ENCODE measurements at places on chromosomes 3 and 15.

- DNase-seq, result no peak
These were observed 6.2 kb downstream of the H1-8 start for GRCh38 chr3:129549006-129549800.

GRCh38 chr15:52256930-52257733 is 38.5 kb downstream of the MYO5C start:
- DNase-seq, result no peak

DNA sequence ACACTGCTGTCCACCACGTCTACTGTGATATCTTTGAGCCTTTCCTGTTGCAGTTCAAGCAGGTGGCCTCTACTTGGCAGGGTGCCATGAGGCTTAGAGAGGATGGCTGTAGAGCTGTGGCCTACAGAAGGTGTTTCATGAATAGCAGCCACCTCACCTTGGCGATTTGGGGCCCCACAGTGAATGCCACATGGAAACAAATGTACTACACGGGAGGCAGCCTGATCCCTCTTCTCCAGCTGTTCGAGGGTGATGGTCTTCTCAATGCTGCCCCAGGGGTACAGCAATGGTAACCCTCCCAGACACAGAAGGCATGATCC is 70.7 kb downstream of the FAM43A start:
- DNase-seq, result peak; percentile 11

- DNase-seq, result no peak
These were observed 4.3 kb upstream of the FNDC3B start for GRCh38 chr3:172034786-172035685.

DNA sequence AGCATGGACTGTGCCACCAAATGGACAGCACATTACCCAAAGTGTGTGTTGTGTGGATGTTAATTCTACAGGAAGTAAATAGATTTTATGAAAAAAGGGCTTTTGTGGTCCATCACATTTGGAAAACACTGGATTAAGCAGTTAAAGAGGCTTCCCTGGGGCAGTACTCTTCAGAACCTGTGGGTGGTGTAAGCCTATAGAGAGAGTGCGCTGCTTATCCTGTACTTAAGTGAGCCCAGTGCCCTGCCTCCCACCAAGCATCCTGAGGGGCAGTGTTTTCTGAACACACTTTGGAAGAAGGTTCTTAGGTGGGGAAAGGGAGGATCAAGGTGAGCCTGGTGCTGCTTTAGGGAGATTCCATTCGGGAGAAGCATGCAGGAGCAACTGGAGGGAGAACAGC is 10.9 kb downstream of the TTLL3 start:
- no peak for DNase-seq

GRCh38 chr15:54815556-54815955 is 381.2 kb downstream of the RSL24D1 start:
- no peak for DNase-seq

DNA sequence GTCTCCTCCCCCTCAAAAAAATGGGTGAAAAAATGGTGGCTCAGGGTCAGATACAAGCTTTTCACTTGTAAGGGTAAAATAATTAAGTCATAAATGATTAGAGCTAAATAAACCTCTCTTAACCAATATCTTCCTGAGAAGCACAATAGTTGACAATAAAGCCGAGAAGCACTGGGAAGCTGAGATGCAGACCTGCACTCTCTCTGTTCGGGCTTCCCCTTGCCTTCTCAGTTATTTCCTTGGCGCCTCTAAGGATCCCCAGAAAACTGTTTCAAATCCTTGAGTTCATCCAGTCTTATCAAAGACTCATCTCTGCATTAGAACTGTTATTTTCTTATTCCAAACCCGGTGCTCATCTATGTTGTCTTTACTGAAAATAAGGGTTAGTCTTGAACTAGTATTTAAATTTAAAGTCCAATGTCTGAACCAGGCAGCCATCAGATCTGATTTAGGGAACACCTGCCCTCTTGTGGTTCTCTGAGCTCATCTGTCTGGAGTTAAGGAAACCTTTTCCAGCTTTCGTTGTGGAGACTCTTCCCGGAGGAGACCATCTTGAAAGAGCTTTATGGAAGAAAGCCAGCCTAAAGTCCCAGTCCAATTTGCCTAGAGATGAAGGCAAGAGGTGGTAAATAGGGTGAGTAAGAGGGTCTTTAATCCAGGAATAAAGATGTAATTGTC is 256.4 kb upstream of the MCTP2 start:
- peak; percentile 50 for DNase-seq

DNA sequence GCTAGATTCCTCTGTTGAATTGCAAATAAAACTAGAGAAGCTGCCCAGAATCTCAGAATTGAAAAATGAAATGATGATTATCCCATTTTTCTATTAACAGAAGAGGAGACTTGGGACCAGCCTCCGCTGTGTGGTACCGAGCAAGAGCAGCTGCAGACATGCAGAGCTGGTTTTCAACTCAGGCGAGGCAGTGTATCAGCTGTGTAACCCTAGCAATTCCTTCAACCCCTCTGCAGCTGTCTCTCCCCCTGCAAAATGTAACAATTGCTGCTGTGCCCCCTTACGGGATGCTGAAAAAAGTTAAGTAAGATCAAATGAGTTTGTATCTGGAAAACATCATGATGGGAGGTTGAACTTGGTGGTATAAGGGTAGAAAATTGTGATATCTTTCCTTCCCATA is 98.5 kb upstream of the C3orf80 start:
- DNase-seq, result no peak

DNA sequence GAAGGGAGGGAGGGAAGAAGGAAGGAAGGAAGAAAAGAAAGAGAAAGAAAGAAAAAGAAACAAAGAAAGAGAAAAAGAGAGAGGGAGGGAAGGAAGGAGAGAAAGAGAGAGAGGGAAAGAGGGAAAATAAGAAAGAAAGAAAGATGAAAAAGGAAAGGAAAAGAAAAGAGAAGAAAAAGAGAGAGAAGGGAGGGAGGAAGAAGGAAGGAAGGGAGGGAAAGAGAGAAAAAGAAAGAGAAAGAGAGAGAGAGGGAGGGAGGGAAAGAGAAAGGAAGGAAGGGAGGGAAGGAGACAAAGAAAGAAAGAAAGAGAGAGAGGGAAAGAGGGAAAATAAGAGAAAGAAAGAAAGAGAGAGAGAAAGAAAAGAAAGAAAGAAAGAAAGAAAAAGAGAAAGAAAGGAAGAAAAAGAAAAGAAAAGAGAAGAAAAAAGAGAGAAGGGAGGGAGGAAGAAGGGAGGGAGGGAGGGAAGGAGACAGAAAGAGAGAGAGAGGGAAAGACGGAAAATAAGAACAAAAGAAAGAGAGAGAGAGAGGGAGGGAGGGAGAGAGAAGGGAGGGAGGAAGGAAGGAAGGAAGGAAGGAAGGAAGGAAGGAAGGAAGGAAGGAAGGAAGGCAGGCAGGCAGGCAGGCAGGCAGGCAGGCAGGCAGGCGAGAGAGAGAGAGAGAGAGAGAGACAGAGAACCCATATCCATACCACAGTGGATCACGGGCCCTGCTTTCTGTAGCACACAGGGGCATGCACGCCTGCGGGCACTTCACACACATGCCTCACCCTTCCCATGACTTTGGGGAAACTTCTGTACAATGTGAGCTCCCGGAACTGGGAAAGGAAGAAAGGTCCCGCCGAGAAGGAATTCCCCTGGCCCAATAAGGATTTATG is 52.5 kb downstream of the ADCY5 start:
- no peak for DNase-seq

GRCh38 chr3:113265231-113265630 is 53.9 kb downstream of the BOC start:
- DNase-seq, result no peak

DNA sequence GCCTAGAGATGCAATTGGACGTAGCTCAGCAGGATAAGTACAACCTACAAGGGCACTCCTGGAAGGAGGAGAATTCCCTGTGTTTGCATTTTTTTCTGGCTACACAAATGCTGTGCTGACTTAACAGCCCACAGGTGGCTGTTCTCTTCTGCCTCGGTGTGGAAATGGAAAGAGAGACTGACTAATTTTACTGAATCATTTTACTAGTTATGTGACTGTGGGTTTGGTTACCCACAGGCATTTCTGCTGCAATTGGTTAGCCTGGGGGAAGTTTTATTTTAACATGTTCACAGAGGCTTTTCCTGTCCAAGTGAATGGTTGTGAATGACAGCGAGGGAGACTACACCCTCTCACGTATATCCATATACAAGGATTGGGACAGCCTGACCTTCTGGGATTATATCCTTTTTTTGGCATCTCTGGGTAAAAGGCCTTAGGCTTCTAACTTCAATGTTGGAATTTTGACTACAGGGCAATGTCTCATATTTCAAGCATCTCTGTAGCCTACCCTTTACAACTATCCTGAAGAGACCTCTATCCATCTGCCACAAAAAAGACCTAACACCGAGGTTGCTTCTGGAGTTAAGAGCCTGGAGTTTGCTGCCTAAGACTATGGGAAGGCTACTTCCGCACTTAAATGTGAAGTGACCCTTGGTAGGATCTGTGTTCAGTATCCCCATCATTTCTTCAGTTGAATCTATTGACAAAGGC is 67.2 kb upstream of the TP63 start:
- no peak for DNase-seq

DNA sequence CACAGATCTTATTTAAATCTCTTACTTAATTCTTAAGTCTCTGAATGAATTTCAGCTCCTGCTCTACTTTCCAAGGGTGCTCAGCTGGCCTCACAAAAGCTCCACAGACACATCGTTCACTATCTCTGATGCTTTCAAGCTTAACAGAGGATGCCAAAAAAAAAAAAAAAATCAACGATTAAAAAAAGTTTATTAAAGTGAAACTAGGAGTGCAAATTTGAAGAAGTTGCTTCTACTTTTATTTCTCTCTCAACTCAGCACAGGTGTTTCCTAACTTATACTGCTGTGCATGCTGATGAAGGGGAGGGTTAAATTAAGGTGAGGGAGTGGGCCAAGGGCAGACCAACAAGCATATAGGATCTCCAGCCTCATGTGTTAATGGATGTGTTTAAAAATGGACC is 157.2 kb downstream of the TIGIT start:
- DNase-seq, result peak; percentile 7

GRCh38 chr15:85142312-85142711 is 160.7 kb downstream of the PDE8A start:
- DNase-seq, result no peak

DNA sequence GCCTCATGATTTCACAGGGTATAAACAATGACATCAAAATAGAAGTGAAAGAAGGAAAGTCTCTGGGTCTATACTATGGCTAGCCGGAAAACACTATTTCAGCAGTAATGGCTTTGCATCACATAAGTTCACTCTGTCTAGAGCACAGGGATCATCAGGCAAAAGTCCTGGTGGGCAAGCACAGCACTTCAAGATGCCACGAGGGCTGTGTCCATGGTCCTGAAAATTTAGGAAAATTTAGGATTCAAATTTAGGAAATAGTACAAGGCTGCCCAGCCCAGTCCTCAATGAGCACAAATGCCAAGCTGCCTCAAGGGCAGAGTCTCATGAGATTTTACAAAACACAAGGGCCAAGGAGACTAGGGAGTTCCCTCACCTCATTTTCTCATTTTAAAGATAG is 54.1 kb downstream of the RORA start:
- DNase-seq, result no peak

DNA sequence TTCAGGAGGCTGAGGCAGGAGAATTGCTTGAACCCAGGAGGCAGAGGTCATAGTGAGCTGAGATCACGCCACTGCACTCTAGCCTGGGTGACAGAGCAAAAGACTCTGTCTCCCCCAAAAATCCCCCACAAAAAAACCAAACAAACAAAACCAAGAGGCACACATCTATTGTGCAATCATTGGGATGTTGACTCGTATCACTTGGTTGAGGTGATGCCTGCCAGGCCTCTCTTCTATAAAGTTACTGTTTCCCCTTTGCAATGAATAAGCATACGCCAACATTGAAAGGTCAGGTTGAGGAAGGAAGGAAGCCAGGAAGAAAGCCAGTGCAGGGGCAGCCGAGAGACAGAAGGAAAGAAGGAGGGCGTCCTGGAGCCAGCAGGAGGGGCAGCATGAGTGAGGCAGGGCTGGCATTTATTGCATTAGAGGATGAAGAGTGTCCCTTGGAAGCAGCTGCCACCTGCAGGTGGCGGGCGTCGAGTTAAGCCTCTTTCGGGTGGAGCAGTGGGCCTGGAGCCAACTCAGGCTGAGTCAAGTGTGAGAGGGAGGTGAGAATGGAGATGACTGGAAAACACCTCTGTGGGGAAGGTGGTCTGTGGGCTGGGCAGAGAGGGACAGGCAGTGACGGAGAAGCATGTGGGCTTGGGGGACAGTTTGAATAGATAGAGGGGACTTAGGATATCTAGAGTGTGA is 8.3 kb upstream of the CSPG4 start:
- DNase-seq, result peak; percentile 85

- DNase-seq, result no peak
These were observed 122.3 kb upstream of the PRR20G start for GRCh38 chr3:127410137-127410488.

DNA sequence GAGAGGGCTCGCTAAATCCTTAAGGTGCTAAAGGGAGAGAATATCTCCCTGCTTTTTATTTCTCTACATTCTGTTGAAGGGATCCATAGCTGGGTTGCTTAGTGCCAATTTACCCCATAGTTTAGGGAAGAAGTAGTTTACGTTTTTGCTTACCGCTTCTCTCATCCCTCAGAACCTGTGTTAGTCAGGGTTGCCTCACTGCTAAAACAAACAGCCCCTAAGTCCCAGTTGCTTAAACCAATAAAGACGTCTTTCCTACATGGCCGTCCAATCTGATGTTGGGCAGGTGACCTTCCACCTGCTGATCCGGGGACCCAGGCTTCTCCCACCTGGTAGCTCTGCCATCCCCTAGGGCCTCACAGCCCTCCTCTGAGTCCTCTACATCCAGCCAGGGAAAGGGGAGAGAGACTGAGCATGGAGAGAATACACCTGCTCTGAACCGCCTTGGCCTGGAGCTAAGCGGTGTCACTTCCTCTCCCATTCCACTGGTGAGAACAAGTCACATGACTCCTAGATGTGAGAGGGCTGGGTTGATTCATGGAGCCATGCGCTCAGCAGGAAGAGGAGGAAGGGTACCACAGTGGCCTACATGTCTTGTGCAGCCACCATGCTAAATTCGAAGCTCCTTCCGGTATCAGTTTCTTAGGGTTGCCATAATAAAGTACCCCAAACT is 26.3 kb downstream of the DNASE1L3 start:
- DNase-seq, result no peak

DNA sequence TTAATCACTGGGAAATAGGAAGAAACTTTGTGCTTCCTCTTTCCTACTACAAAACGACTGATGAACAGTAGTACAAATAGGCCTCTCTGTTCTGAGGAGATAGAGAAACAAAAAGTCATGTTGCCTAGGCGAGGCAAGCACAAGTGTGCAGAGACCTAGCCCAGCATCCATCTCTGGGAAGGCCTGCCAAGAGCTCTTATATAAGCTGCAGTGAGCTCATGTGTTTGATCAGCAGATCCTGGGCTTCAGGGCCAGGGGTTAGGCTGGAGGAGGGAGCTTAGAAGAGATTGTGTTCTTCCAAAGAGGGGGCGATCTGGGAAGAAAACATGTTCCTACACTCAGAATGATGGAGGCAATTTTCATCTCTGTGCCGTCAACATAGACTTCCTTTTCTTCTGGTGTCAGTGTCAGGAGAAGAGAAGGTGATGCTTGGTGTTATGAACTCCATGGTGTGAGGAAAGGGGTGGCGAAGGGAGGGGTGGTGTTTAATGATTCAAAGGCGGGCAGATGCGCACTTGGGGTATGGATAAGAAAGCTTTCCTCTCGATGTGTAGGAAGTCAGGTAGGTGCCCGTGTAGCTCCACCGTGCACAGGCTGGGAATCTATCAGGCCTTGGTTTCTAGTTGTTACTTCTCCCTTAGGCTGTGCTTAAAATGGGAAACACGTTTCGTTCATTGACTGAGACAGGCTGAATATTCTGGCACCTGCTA is 29.5 kb upstream of the ETV5 start:
- no peak for DNase-seq
